NCI-H446 treated with DMSO at 0.1 percent for 48 hours (cell line): ENCODE measurements at places on chromosomes 7 and 10.

GRCh38 chr7:24395512-24395911, 111.5 kb downstream of the NPY start:
- no peak for DNase-seq

- no peak for DNase-seq
Measured at GRCh38 chr7:122883049-122883680, 3.1 kb downstream of the CADPS2 start.

DNA sequence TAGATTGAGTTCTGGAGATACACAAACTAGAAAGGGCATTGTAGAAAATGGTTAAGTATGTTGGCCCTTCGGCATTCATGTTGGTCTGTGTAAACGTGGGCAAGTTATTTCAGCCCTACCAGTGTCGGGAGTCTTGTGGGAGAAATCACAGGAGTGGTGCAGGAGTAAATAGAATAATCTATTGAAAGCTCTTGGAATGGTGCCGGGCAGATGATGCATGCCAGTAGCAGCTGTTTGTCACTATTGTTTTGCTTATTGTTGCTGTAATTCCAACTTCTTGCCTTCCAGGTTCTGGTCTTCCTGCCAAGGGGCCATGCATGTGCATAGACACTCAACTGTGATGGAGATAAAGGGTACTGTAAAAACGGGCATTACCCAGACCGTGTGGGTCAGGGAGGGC, 259.4 kb downstream of the CAMK1D start:
- no peak for DNase-seq

- DNase-seq: no peak
Measured at GRCh38 chr10:37839243-37839642, 18.2 kb downstream of the ZNF248 start.

DNA sequence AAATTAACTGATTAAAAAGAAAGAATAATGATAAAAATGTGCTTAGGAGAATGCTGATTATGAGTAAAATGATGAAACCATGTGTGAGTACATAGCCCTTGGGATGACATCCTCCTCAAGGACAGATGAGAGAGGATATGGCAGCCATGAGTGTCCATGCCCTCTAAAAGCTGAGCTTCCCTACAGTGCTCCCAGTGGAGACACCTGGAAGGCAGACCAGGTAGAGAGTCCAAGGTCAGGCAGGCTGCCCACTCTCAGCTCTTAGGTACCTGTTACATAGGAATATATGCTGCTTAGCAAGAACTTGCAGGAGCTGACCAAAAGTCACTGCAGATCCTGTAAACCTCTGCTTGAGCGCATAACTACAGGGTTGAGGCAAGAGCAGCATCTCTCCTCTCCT, 169.7 kb upstream of the TMEM229A start:
- DNase-seq: no peak

- DNase-seq: no peak
Measured at GRCh38 chr7:3404501-3404900, 103.4 kb downstream of the SDK1 start.

DNA sequence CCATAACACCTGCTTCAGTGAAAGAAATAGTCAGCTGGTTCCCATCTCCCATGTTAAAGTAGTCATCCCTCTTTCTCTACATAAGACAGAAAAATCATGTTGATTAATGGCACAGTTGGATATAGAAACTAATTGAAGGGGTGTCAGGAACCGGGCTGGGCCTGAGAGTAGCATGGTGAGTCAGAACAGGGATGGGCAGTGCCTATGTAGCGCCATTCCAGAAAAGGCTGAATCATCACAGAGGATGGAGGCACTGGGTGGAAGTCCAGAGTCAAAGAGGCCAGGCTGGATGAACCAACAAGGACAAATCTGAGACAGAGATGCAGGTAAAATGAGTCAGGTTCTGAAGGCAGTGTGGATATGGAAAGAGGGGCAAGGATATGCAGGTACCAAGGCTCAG, 201.2 kb downstream of the LHFPL3 start:
- DNase-seq: no peak

DNA sequence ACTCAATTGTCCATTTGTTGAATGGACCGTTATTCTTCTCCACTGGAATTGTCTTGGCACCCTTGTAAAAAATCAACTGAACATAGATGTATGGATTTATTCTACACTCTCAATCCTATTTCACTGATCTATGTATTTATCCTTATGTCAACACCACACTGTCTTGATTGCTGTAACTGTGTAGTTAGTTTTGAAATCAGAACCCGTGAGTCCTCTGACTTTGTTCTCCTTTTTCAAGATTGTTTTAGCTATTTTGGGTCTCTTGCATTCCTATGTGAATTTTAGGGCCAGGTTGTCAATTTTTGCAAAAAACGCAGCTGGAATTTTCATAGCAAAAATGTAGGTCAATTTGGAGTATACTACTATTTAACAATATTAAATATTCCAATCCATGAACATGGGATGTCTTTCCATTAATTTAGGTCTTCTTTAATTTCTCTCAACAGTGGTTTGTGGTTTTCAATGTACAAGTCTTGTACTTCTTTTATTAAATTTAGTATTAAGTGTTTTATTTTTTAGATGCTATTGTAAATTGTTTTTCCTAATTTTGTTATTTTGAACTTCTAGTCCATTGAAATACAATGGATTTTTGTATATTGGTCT, 10.0 kb downstream of the CAMK2B start:
- DNase-seq: no peak

DNA sequence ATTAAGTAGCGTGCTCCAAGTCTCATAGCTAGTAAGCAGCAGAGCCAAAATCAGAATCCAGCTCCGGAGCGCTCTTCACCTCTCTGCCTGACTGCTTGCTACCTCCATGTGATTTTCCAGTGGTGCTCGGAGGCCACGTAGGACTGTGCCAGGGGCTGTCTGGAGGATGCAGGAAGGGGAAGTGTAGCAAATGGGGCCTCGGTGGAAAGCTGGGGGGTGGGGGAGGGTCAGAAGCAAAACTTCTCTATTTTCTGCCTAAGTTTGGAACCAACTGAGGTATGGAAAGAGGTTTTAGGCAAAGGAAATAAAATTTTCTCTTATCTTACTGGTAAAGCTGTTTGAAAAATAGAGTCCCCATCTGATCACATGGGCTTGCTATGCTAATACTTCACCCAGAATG, 108.7 kb downstream of the TBXAS1 start:
- no peak for DNase-seq

DNA sequence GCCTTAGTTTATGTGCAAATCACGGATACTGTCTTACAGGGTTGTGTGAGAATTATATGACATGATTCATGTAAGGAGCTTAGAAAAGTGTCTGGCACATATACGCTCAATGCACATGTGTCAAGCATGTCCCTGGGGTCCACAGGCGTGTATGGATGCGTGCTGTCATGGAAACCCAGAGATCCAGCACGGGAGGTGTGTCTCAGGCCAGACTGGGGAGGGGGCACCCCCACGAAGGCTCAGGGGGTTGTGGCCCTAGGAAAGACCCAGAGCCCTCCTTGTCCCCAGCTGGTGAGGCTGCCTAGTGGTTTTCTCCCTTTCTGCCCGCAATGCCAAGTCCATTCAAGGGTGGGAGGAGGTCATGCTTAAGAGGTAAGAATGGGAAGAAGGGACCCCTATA, 9.1 kb downstream of the BTBD16 start:
- no peak for DNase-seq
